ENCODE measurements at places on chromosomes 2 and 18.

- no peak for DNase-seq
These were observed 42.3 kb downstream of the AQP12A start for GRCh38 chr2:240733803-240734495.

DNA sequence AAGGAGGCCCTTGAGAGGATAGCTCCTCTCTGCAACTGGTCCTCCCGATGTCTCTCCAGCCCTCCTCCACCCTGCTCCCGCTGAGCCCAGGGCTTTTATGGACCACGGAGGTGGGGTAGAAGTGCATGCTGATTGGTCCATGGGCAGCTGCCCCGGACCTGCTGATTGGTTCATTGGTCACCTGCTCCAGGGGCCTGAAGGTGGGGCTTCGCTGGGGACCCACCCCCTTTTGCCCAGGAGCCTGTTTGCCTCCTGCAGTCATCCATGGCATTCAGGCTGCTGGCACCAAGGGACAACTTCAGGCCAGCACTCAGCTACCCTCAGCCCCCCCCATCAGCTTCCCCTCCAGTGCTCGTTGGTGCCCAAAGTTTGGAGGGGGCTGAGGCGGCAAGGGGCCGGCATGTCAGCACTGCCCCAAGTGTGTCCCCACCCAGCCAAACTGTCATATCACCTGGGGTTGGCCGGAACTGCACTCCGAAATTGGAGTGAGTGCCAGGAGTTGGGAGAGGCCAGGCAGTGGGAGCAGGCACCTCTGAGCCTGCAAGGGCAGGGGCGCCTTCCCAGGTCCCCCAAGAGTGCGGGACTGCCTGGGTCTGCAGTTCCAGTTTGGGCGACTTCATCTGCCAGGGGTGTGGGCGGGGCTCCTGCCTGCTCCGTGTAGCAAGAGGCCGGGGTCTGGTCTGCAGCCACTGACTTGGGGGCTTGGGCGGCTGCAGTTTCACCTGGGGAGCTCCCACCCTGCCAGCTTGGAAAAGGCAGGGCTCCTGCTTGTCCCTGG, 288.9 kb downstream of the RDH14 start:
- no peak for DNase-seq

- DNase-seq: no peak
These were observed 319.4 kb upstream of the NCKAP5 start for GRCh38 chr2:133887676-133888040.

DNA sequence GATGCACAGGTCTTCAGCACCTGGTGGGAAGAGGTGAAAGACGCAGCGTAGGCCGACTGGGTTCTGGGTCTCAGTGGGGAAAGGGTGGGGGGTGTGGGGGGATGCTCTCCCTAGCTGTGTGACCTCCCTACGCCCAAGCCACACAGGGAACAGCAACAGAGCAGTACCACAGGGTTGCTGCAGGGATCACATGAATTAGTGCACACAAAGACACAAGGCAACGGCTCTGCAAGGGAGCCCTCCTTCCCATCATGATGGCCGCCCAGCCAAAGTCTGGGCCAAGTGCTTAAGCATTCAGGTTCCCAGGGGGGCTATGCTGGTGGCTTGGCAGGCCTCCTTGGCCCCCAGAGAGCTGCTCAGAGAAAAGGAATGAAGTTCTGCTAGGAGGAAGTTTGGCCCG, 28.2 kb upstream of the GBX2 start:
- DNase-seq: no peak

DNA sequence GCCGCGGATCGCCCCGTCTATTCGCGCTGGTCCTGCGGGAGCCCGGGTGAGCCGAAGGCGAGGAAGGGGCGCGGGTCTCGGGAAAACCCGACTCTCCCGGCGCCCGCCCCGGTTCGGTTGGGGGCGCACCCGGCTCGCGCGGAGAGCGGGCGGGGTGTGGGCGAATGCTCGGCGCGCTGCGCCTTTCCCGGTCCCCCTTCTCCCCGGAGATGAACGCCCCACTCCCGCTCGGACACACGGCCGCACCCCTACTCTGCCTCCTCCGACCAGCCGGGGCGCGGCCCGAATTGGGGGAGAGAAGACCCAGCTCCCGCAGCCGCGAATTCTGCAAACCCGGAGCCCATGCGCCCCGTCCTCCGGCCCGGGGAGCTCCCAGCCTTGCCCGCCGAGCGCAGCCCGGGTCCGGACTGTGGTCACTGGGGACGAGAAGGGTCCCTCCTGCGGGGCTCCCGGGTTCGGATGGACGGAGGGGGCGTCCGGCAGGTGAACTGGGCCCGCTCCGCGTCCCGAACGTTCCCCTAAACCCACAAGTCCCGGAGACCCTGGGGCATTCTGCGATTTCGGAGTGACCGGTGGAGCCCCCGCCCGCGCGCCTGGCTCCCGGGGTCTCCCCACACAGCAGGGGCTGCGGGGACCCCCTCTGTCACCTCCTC, 734 bp downstream of the KCNG2 start:
- no peak for DNase-seq

DNA sequence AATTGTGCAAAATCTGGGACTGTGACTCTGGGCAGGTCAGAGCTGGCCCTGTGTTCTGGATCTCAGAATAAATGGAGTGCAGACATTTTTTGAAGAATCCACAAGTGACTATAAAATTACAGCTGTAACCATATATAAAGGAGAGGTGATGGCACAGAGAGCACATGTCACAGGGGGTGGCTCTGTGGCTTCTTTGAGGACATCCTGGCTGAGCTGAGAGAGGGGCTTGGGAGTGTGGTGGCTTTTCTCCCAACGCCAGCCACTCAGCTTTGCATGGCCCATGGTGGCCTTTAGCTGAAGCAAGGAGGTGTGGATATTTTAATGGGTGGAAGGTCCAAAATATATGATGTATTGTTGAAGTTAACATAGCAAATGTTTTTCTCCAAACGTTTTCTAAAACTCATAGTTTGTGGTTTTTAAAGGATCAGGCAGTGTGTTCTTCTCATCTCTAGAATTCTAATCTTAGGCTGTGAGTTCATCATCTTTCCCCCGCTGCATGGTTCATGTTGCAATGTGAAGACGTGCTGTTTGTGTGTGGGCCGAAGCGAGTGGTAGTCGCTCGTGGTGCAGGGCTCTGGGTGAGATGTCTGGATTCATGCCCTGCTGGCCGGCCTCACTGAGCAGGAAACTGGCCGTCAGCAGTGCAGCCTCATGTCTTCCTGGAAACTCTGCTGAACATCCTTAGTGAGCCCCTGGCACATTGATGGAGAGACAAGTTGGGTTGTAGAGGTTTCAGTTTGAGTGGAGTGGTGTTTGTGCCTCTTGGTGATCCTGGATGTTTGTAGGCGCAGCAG, 109.9 kb downstream of the ZNF236 start:
- no peak for DNase-seq
